ENCODE measurements at places on chromosomes 11 and 22. TPM values are rescaled to one million over a fixed set of nuclear protein-coding genes. Genes with fewer than 3 reads are reported as not detected.

OR51B6 gene
- total RNA-seq, result not detected

MUC2 gene
- total RNA-seq, result not detected

HBE1 gene
- not detected for total RNA-seq

DNA sequence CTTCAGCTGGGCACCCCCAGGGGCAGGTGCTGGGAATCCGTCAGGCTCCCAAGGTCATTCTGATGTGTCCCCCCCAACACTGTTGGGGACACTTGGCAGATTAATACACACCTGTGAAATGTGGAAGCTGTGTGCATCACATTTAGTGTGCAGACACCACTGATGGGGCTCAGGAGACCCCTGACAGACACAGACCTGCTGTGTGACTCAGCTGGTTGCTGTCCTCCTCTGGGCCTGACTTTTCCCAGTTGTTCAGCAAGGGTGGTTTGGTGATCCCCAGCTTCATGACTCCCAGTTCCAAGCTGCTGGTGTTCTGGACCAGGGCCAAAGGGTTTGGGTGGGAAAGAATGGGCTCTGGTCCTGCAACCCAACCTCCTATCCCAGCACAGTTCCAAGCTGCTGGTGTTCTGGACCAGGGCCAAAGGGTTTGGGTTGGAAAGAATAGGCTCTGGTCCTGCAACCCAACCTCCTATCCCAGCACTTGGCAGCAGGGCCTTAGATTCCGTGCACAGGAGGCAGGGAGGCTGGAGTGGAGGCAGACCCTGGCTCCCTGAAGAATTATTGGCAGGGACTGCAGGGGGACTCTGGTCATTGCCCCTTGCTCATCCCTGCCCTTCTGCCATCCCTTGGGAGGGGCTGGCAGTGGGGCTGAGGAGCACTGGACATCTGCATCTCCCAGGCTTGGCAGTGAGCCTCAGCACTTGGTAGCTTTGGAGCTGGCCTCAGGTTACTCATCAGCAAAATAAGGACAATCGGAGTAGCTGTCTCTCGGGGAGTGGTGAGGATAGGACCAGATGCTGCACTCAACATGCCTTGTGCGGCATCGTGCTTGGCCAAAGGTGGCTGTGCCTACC is 8.4 kb upstream of the OMP start:
- DNase-seq, result no peak

DNA sequence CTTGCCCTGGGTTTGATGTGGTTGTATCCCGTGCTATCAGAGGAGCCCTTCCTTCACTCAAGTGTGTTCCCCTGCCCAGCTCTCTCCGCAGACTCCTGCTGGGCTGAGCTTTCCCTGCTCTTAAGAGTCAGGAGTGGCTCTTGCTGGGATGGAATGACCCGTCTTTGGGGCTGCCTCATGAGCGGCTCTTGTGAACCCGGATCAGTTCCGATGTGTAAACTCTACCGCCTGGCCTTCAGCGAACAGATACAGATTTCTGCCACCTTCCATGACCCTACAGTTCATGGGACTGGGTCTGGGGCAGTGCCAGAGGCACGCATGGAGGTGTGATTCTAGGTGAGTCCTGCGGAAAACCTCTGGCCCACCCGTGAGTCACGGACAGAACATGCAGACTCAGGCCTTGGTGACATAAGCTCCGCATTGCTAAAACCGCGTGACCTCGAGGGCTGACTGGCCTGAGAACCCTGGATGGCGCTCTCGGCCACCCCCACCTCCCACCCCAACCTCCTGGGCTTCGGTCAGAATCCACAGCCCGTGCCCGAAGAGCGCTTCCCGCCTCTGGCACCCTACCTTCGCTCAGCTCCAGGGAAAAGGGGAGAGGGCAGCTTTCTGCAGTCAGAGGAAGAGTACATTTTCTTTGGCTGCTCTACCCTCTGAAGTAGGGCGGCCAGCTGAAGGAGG is 1.3 kb upstream of the ZBTB16 start:
- no peak for DNase-seq

GRCh38 chr11:6336293-6336692 is 16.0 kb upstream of the CAVIN3 start:
- DNase-seq, result no peak

DNA sequence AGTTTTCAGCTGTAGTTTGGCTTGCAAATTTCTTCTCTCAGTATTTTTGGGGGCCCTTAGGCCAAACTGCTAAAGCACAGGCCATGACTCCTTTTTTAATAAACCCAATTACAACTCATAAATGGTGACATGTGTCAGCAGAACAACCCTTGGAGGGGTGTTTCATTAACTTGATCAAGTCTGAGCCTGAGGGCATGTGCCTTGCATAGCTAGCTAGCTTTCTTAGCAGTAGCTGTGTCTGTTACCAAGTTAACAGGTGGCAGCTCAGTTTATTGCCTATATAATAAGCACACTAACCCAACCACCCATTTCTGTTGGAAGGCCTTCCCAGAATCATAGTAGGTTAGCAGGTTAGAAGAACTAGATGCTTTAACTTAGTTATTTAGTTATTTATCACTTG is 950.3 kb upstream of the CCDC90B start:
- no peak for DNase-seq

GRCh38 chr22:26701323-26701722 is 43.9 kb downstream of the MIAT start:
- DNase-seq, result no peak

DNA sequence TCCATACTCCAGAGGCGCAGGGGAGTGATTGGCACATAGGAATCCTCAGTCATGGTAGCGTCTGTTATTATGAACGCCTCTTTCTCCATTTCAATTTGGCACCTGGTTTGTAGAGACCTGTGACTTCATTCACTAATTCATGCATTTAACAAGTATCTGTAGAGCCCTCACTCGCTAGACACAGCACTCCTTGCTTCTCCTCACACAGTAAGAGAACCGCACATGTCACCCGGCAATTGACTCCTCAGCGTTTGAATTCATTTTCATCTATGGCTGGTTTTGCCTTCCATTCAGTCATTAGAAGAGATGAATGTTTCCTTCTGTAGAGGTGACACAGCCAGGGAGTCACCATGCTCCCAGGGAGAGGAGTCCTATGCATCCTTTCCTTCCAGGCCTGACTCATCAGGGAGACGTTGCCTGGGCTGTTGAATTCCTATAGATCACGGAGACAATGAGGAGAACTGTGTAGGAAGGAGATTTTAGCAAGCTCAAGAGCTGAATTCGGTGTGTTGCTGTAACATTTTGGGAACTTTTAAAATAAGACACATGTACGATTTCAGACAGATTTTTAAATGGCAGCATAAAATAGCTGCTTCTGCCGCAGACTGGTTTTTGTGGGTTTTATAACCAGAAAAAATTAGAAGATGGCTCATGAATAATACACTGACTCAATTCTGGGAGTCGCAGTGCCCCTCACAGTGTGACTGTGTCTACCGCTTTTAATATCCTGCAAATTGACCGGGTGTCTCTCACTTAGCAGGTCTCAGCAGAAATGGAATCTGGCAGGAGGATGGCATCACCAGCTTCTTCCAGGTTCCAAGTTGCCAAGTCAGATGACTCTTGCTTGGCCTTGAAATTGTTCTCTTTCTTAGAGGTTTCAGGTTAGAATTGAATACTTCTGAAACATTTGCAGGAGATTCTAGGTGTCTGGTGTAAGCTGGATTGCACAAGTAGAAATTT is 44.4 kb upstream of the CLMP start:
- no peak for DNase-seq
